Epithelial cell of proximal tubule (primary cell): ENCODE measurements at places on chromosomes 13 and 19. TPM values are rescaled to one million over a fixed set of nuclear protein-coding genes. Genes with fewer than 3 reads are reported as not detected.

Gene GATAD2A
- 86.2 and 118 TPM in 2 replicates for total RNA-seq

- DNase-seq, result no peak
These were observed 11.3 kb downstream of the ABCA7 start for GRCh38 chr19:1050989-1051788.

- no peak for DNase-seq
These were observed 37.5 kb upstream of the TM9SF2 start for GRCh38 chr13:99463646-99464397.

- DNase-seq, result no peak
These were observed 100.5 kb downstream of the FLT1 start for GRCh38 chr13:28394422-28394821.

DNA sequence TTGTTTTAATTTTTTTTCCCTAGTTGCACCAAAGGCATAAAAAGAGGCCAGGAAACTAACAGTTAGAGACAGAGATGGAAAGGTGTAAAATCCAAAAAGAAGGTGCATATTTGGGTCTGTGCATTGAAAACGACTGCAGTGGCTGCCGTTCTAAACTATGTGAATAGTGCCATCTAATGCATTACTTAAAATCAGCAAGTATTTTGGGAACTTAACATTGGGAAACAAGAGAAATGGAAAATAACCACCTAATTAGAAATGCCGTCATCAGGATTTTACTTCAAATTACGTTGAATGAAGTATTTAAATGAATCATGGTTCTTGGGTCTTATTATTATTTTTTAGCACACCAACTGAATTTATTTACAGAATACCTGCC is 189.5 kb upstream of the MIR17HG start:
- no peak for DNase-seq
